ENCODE measurements at places on chromosomes 2 and 18. TPM values are rescaled to one million over a fixed set of nuclear protein-coding genes. Genes with fewer than 3 reads are reported as not detected.

GRCh38 chr2:100268986-100269385 lies 53.3 kb downstream of the LONRF2 start:
- DNase-seq, result no peak

Gene ABCB11
- total RNA-seq, result 2.6 TPM

DNA sequence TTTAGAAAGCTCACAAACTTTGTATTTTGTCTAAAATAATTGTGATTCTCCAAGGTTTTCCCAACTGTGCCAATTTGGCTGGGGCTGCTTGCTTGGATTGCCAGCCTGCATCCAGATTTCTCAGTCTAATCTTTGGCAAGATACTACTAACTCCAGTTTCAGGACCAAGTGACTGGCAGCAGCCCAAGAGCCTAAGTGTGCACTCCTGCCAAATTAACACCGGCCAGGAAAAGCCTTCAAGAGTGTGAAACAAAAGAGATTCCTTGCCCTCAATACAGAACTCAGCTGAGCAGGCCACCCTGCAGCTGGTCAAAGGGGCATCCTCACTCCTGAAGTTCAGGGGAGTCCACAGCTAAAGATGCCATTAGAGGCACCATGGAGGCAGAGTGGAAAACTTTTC lies 589.0 kb upstream of the ACVR2A start:
- DNase-seq, result peak; percentile 2

Gene TOGARAM2
- 2.6 TPM for total RNA-seq

Data from cerebellum (tissue), 4 donors.